ENCODE measurements at places on chromosomes 12 and 14.

- no peak for DNase-seq
These were observed 31.8 kb downstream of the SLC16A7 start for GRCh38 chr12:59627582-59627981.

DNA sequence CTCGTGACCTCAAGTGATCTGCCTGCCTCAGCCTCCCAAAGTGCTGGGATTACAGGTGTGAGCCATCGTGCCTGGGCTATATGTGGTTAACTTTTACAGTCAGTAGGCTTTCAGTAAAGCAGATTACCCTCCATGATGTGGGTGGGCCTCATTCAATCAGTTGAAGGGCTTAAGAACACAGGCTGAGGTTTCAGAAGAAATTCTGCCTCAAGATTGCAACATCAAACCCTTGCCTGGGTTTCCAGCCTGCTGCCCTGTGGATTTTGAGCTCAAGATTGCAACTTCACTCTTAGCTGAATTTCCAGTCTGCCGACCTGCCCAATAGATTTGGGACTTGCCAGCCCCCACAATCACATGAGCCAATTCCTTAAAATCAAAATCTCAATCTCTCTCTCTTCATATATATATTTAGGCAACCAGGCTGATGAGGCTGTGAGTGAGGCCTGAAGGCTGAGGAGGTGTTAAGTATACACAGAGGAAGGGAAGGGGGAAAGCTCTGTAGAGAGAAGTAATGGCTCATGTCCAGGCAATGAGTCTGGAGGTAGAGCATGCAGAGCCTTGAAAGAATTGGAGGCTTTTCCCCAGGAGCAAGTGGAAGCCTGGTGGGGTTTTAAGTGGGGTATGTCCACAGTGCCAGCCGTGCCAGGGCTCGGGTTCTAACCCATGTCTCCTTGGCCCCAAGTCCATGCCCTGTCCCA lies 33.3 kb upstream of the ACTN1 start:
- DNase-seq: no peak

- DNase-seq: peak; percentile 52
These were observed 1.0 kb upstream of the SLC38A2 start for GRCh38 chr12:46373301-46374296.

DNA sequence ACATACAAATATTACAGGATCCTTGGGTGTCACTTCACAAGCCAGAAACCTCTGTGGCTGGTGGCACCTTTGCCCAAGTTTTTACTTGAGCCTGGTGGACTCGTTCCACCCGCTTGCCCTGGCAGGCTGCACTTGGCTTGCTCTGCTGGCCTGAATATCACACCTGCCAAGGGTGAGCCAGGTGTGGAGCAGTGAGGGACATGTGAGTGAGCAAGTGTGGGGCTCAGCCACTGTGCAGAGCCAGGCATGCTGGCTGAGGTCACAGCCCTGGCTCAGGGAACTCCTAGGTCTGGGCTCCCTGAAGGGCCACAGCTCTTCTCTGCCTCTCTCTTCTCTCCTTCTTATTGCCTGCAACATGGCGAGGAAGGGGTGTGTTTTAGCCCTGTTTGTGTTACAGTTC lies 82.0 kb downstream of the SLC16A7 start:
- DNase-seq: no peak

GRCh38 chr14:86501611-86502010 lies 971.7 kb downstream of the FLRT2 start:
- DNase-seq: peak; percentile 4

- no peak for DNase-seq
These were observed 48.5 kb upstream of the ARHGAP5 start for GRCh38 chr14:32028599-32028998.
